ENCODE measurements at places on chromosomes 7 and 10.

DNA sequence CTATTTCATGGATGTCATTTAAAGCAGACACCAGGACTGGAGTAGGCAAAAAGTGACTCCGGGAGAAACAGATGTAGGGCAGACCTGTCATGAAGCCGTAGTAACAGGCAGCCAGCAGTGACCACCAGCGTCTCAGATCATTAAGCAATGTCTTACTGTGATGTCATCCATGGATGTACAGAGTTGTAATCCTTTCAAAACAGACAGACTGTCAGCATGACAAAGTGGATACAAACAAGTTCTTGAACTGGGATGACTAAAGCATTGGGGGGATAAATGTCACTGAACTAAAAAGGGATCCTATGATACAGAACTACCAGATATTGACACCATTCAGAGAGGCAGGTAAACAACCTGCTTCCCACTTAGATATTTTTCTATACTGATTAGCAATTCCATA lies 675.5 kb downstream of the PARD3 start:
- no peak for DNase-seq

- no peak for DNase-seq
These were observed 54.5 kb upstream of the FZD8 start for GRCh38 chr10:35696392-35697287.

GRCh38 chr10:75540357-75540966 lies 109.0 kb downstream of the LRMDA start:
- no peak for DNase-seq

- no peak for DNase-seq
These were observed 206.8 kb downstream of the SKIDA1 start for GRCh38 chr10:21318540-21319167.
